SJSA1 (cell line): ENCODE measurements at places on chromosomes 3 and 15. TPM values are rescaled to one million over a fixed set of nuclear protein-coding genes. Genes with fewer than 3 reads are reported as not detected.

Gene TMC3
- total RNA-seq: 0.03 TPM in 1 of 2 replicates, not detected in the other

DNA sequence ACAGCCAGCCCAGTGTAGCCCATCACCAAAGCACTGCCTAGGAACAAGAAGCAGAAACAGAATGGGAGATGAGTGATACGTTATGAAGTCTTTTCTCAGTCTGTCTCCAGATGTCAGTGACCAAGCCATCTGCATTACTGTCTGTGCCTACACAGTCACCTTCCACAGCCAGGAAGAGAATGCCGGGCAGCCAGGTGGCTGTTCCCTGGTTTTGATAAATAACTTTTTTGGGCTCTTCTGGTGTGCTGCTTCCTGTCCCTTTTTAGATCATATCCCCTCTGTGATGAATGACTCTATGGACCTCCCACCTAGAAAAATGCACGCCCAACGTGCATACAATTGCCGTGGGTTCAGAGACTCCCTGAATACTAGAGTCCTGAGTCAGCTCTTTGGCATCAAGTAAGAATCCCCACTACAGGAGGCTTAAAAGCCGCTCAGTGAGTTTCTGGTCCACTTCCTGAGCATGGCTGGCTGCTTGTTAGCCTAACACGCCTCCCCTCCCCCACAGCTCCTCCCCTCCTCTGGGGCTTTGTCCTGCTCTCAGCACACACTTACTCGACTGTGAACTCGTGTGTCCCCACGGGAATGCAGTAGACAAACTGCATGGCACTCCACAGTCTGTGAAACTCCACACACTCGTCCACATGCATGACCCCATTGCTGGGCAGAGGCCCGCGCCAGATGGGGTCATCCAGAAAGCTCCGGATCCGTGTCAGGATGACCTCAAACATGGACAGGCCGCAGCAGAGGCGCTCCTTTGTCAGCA lies 34.7 kb downstream of the NIPA2 start:
- peaks cover 77% of the 10 kb centered on the region for H3K36me3 ChIP-seq
- H3K4me3 ChIP-seq: no peak overlapping the region
- H3K4me1 ChIP-seq: peaks cover 55% of the 10 kb centered on the region
- peak overlapping the region; percentile 49 for H3K27ac ChIP-seq
- peak; percentile 98 for DNase-seq
- H3K27me3 ChIP-seq: no peaks in the 10 kb centered on the region

- H3K36me3 ChIP-seq: no peaks in the 10 kb centered on the region
- no peaks in the 10 kb centered on the region for H3K4me1 ChIP-seq
These were observed 40.0 kb downstream of the USP3 start for GRCh38 chr15:63544258-63545026.

Gene PLA2G4D
- not detected in 2 replicates for total RNA-seq

- peak; percentile 58 for DNase-seq
- peak overlapping the region; percentile 66 for H3K27ac ChIP-seq
- peaks cover 35% of the 10 kb centered on the region for H3K4me1 ChIP-seq
- no peak overlapping the region for H3K4me3 ChIP-seq
These were observed 11.5 kb upstream of the LMCD1 start for GRCh38 chr3:8490079-8490552.

Gene CHRM5
- 0.11 TPM in 1 of 2 replicates, not detected in the other for total RNA-seq

DNA sequence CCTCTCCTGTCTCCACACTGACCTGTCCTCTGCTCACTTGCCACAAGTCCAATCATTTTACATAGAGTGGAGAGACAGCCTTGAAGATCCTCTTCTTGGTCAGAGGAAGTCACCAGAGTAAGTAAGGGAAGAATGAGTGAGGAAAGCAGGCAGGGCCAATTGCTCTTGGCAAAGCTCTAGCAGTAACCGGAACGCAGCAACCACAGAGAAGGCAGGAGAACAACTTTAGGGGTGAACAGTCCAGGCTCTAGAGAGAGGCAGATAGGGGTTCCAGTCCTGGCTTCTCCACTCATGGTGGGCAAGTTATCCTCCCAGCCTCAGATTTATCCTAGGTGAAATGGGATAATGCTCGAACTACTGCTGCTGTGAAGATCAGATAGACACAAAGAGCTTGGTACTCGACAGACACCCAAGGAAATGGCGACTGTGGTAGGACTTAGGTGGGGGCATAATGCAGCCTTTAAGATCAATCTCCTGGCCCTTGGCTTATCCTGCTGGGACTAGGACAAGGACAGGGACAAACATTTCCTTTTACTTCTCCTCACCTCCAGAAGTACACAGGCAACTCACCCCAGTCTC lies 1.2 kb upstream of the ADAMTSL3 start:
- peaks cover 6% of the 10 kb centered on the region; the same call in 1 of the 2 replicates for H3K4me1 ChIP-seq
- no peaks in the 10 kb centered on the region; the same call in 1 of the 2 replicates for H3K27me3 ChIP-seq
- H3K27ac ChIP-seq: no peak overlapping the region
- no peak overlapping the region for H3K4me3 ChIP-seq
- DNase-seq: no peak
- H3K36me3 ChIP-seq: no peaks in the 10 kb centered on the region

Gene ATP13A5
- not detected in 2 replicates for total RNA-seq

- no peaks in the 10 kb centered on the region for H3K27me3 ChIP-seq
- DNase-seq: no peak
- H3K4me3 ChIP-seq: no peak overlapping the region
- no peaks in the 10 kb centered on the region for H3K36me3 ChIP-seq
- peaks cover 30% of the 10 kb centered on the region for H3K4me1 ChIP-seq
- H3K27ac ChIP-seq: no peak overlapping the region
These were observed 25.6 kb downstream of the LRRC2 start for GRCh38 chr3:46540550-46540949.

DNA sequence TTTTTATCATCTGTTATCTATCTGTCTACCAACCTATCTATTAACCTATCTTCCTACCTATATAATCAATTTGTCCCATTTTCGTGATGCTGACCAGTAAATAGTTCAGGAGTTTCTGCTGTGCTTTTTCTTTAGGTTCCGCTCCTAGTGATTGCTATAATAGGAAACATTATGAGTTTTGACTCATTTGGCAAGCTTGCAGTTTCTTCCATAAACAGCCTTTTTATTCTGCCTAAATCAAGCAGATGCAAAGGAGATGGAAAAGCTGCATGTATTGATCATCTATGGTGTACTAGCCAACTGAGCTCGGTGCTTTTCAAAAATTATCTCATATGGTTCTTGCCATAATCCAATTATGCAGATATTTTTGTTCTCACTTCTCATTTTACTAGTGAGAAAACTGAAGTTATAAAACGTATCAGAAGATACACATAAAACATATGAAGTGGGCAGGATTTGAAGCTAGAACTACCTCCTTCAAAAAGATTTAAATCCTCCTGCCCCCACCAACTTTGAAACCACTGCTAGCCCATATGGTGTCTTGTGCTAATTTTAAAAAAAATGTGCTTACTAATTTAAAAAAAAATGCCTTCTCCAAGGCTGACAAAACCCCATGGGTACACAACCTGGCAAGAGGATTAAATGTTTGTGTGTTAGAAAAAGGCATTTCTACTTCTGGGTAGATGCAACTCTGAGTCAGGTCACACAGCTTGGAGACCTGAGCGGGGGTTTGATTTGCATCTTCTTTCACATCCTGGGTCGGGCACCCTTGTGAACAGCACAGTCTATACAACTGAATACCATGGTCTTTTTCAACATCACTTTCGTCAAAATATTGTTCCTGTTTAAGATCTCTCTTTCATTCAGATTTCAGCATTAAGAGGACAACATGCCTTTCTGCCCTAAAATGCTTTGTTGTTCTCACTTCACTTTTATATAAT lies 267.0 kb downstream of the CHL1 start:
- H3K36me3 ChIP-seq: no peaks in the 10 kb centered on the region
- no peaks in the 10 kb centered on the region for H3K4me1 ChIP-seq
- no peak for DNase-seq
- no peak overlapping the region for H3K27ac ChIP-seq
- no peaks in the 10 kb centered on the region for H3K27me3 ChIP-seq

DNA sequence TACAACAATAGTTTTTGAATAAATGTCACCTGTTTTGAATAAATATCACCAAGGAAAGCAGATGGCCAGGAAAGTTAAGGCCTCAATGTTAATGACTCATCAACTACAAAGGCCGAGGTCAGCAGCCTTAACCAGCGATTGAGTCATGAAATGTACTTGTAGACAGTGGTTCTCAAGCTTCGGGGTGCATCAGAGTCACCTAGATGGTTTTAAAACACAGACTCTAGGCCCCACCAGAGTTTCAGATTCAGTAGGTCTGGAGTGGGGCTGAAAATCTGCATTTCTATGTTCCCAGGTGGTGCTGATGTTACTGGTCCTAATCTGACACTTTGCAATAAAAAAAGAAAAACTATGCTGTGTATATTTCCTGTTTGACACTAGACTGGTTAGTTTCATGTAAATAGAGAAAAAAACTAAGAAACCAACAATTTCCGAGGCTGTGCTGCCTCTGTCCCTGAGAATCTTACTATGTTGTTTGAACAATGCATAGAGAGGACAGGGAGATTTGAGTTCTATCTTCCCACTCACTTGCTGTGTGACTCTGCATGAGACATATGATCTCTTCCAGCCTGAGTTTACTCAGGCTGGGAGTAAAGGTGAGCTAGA lies 9.8 kb downstream of the RAB27A start:
- H3K27me3 ChIP-seq: no peaks in the 10 kb centered on the region
- H3K4me1 ChIP-seq: peaks cover 39% of the 10 kb centered on the region
- H3K27ac ChIP-seq: peak overlapping the region; percentile 63
- DNase-seq: peak; percentile 61

- H3K4me1 ChIP-seq: peaks cover 40% of the 10 kb centered on the region
- peak overlapping the region; percentile 73 for H3K27ac ChIP-seq
- H3K36me3 ChIP-seq: no peaks in the 10 kb centered on the region; the same call in 1 of the 2 replicates
- DNase-seq: peak; percentile 82
- H3K27me3 ChIP-seq: no peaks in the 10 kb centered on the region
These were observed 50.6 kb upstream of the PLXNA1 start for GRCh38 chr3:126932188-126932931.

DNA sequence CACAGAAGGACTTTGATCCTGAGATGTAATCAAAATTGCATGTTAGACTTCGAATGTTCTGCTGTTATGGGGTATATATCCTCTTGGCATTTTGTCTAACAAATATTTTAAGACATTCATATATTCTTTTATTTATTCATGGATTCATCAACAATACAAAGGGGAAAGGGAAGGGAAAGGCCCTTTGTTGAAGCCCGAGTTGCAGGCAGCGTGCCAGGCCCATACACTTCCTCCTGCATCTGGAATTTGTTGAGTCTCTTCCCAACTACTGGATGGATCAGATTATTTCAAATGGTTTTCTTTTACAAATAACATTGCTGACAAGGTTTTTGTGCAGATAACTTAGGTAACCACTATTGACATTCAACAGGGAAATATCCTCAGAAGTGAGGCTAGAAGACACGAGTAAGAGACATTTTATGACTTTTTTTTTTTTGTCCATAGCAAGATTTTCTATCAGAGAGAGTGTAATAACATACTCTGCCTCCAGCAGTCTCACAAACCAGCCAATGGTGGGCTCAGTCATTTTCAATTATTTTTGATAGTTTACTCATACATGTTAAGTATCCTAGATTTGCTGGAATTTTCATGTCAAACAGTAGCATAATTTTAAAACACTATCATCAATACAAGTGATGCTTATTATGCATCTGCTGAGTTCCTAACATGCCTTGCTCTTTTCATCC lies 94.3 kb downstream of the RPL39L start:
- H3K4me3 ChIP-seq: no peak overlapping the region
- no peaks in the 10 kb centered on the region for H3K36me3 ChIP-seq
- H3K4me1 ChIP-seq: peaks cover 5% of the 10 kb centered on the region; the same call in 1 of the 2 replicates
- no peak for DNase-seq

DNA sequence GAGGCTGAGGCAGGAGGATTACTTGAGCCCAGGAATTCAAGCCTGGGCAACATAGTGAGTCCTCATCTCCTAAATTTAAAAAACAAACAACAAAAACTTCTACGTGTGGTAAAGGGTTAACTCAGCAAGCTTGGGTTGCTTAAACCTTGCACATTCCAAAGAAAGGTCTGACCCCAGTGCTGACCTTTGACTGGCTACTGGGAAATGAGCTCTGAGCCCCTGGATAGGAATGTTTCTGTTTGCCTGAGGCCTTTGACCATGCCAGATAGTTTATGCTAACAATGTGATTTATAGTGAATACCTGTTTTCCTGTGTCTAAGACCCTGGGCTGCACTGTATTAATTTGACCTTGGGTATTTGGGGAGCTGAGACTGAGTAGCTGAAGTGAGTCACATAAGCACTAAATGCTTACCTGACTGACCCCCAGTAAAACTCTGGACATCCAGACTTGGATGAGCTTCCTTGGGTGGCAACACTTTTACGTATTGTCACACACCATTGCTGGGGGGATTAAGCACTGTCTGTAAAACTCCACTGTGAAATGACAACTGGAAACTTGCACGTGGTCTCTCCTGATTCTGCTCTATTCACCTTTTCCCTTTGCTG lies 20.7 kb downstream of the TCAIM start:
- peaks cover 3% of the 10 kb centered on the region; the same call in 1 of the 2 replicates for H3K36me3 ChIP-seq
- H3K4me3 ChIP-seq: no peak overlapping the region
- no peak for DNase-seq
- no peaks in the 10 kb centered on the region for H3K27me3 ChIP-seq
- H3K27ac ChIP-seq: no peak overlapping the region

Gene PML
- total RNA-seq: 27.1 and 41.6 TPM in 2 replicates
